RPMI8226 (cell line): ENCODE measurements at places on chromosomes 2 and 18.

DNA sequence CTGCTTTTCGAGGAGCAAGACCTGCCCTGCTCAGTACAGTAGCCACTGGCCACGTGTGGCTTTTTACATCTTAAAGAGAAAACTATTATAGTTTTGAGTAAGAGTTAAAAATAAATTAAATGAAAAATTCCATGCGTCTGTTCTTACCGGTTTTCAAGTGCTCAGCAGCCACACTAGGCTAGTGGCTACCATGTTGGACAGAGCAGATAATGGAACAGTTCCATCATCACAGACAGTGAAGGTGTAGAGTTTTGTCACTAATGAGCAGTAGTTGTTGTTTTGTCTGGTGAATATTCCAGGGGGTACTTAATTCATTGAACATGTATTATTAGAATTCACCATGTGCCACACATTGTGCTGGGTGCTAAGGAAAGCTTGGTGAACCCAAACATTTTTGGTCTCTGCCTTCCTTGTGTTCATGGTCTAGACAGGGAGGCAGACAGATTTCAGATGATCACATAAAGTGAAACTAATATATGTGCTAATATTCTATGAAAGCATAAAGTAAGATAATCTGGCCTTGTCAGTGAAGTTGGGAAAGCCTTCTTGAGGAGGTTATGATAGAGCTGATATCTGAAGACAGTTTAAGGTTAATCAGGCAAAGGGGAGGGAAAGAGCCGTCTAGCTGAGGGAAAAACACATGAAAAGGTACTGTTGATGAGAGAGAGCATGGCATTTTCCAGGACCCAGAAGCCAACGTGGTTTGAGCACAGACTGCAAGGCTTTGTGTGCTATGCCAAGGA lies 1.4 kb downstream of the ALMS1 start:
- DNase-seq = no peak

- DNase-seq = no peak
Measured at GRCh38 chr2:239912938-239913635, 112.1 kb downstream of the NDUFA10 start.

- DNase-seq = no peak
Measured at GRCh38 chr18:48719974-48720654, 181.3 kb downstream of the CTIF start.

GRCh38 chr2:15640261-15640711 lies 48.6 kb downstream of the DDX1 start:
- DNase-seq = peak; percentile 20

GRCh38 chr18:59730896-59731295 lies 33.7 kb upstream of the CCBE1 start:
- DNase-seq = no peak

GRCh38 chr2:196590286-196590685 lies 49.2 kb upstream of the CCDC150 start:
- no peak for DNase-seq

DNA sequence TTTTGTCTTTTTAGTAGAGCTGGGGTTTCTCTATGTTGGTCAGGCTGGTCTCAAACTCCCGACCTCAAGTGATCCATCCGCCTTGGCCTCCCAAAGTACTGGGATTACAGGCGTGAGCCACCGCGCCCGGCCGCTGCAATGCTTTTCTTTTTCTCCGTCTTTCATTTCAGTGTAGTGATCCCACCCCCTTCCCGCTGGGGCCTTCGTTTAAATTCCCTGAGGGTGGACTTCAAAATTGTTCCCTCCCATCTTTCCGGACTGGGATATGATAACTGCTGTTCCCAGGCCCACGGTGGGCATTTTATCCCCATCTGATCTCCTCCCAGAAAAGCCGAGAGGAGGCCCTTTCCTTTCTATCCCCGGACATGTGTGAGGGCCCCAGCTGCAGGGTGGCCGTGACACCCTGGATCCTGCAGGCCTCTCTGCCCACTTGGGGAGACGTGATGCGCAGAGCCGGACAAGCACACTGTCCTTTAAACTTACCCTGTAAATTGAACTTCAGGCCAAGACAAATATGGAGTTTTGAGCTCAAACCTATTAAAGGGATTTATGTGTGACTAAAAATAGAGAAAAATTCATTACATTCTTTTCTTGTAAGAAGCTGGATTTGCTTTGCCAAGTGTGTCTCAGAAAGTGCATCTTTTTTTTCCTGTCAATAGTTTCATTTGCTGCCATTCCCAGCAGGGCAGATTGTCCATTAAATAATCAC lies 54.5 kb upstream of the AFF3 start:
- DNase-seq = no peak

- DNase-seq = no peak
Measured at GRCh38 chr2:199148076-199148845, 309.5 kb downstream of the SATB2 start.

GRCh38 chr2:172564376-172564775 lies 8.5 kb downstream of the PDK1 start:
- DNase-seq = no peak

GRCh38 chr2:117942551-117942950 lies 71.3 kb downstream of the CCDC93 start:
- no peak for DNase-seq

GRCh38 chr2:113831161-113831560 lies 58.7 kb upstream of the ACTR3 start:
- no peak for DNase-seq

- no peak for DNase-seq
Measured at GRCh38 chr2:216189410-216189809, 80.3 kb downstream of the XRCC5 start.

DNA sequence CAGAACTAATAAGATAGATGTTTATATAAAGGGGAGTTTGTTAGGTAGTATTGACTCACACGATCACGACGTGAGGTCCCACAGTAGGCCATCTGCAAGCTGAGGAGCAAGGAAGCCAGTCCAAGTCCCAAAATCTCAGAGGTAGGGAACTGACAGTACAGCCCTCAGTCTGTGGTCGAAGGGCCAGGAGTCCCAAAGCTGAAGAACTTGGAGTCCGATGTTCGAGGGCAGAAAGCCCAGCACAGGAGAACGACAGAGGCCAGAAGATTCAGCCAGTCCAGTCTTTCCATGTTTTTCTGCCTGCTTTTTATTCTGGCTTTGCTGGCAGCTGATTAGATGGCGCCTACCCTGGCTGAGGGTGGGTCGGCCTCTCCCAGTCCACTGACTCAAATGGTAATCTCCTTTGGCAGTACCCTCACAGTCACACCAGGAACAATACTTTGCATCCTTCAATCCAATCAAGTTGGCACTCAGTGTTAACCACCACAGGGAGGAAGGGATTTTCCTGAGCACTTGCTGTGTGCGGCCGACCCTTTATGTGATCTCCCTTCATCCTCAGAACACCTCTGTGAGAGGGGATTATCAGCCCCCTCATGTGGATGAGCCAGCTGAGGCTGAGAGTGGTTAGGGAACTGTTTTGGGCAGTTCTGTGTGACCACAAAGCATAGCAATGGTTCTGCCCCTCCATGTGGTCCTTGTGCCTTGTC lies 78.3 kb downstream of the RNF144A start:
- DNase-seq = no peak

GRCh38 chr2:3959372-3959771 lies 256.0 kb downstream of the DCDC2C start:
- DNase-seq = peak; percentile 34

GRCh38 chr18:63195326-63196159 lies 124.0 kb downstream of the BCL2 start:
- DNase-seq = no peak

GRCh38 chr2:65856928-65857327 lies 424.5 kb upstream of the SPRED2 start:
- no peak for DNase-seq

- no peak for DNase-seq
Measured at GRCh38 chr2:66516499-66516898, 81.6 kb downstream of the MEIS1 start.

GRCh38 chr2:112159454-112159921 lies 21.3 kb downstream of the FBLN7 start:
- no peak for DNase-seq

- DNase-seq = peak; percentile 59
Measured at GRCh38 chr2:72993147-72993932, 76.0 kb downstream of the EMX1 start.

GRCh38 chr18:43364535-43364934 lies 87.2 kb upstream of the SYT4 start:
- DNase-seq = no peak

DNA sequence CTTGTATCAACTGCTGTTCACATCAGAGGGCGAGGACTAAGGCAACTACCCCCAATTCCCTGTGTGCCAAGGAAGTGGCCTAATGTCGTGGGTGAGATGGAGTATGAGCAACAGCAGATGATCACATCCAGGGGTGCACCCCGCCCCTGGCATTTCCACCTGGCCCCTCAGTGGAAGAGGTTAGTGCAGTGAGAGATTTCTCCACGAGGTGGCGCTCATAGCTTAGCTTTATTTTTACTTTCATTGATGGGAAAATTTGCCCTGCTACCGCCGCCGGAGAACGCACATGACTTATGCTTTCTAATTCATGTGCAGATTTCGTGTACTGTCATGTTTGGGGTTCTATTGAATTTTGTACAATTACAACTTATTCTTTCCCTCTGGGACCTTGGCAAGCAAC lies 470.6 kb upstream of the MEX3C start:
- DNase-seq = peak; percentile 82

GRCh38 chr2:217244815-217245214 lies 385.0 kb upstream of the TNP1 start:
- no peak for DNase-seq

- no peak for DNase-seq
Measured at GRCh38 chr2:199470672-199471442, 13.1 kb upstream of the SATB2 start.

GRCh38 chr2:233768076-233768475 lies 8.0 kb downstream of the UGT1A1 start:
- DNase-seq = no peak

- peak; percentile 14 for DNase-seq
Measured at GRCh38 chr18:36281936-36282335, 15.6 kb upstream of the FHOD3 start.

GRCh38 chr2:236485519-236485918 lies 84.1 kb upstream of the ACKR3 start:
- no peak for DNase-seq
